ENCODE measurements at places on chromosomes 12 and 14.

DNA sequence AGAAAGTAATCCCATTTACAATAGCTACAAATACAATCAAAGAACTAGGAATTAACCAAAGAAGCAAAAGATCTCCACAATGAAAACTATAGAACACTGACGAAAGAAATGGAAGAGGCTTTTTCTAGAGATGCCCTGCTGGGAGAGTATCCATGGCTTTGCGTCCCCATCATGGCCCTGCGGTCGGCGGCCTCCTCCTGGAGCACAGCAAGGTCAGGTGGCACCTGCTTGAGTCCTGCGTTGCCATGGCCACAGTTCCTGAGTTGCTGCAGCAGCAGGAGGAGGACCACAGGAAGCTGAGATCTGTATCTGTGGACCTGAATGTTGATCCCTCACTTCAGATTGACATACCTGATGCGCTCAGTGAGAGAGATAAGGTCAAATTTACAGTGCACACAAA lies 143.5 kb downstream of the SLC5A8 start:
- no peak overlapping the region for H3K4me3 ChIP-seq
- no peak for DNase-seq
- H3K27me3 ChIP-seq, result no peaks in the 10 kb centered on the region
- no peak overlapping the region for H3K27ac ChIP-seq
- no peaks in the 10 kb centered on the region for H3K36me3 ChIP-seq

GRCh38 chr14:66037361-66037760 lies 448.8 kb upstream of the CCDC196 start:
- H3K4me3 ChIP-seq, result no peak overlapping the region
- no peaks in the 10 kb centered on the region for H3K27me3 ChIP-seq
- DNase-seq, result no peak
- H3K27ac ChIP-seq, result no peak overlapping the region
- H3K36me3 ChIP-seq, result peaks cover 3% of the 10 kb centered on the region

DNA sequence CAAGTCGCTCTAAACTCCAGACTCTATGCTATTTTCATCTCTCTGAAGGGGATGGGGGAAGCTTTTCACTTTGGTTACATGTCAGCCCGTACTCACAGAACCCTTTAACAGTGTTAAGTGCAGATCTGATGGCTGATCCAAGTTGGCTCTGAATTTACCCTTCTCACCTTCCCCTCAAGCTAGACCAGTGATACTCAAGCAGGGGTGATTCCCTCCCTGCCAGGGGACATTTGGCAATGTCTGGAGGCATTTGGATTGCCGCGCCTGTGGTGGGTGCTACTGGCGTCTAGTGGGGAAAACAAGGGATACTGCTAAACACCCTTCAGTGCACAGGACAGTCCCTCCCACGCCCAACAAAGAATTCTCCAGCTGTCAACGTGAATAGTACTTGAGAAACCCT lies 6.0 kb upstream of the TEX52 start:
- H3K4me1 ChIP-seq, result no peaks in the 10 kb centered on the region
- peaks cover 35% of the 10 kb centered on the region for H3K36me3 ChIP-seq
- H3K27me3 ChIP-seq, result no peaks in the 10 kb centered on the region
- DNase-seq, result no peak
- no peak overlapping the region for H3K27ac ChIP-seq
- no peak overlapping the region for H3K4me3 ChIP-seq

GRCh38 chr12:20044846-20045245 lies 323.5 kb upstream of the PDE3A start:
- no peaks in the 10 kb centered on the region for H3K36me3 ChIP-seq
- no peak for DNase-seq
- no peak overlapping the region for H3K27ac ChIP-seq
- no peaks in the 10 kb centered on the region for H3K4me1 ChIP-seq
- no peak overlapping the region for H3K4me3 ChIP-seq

- no peaks in the 10 kb centered on the region for H3K27me3 ChIP-seq
- H3K27ac ChIP-seq, result peak overlapping the region; percentile 96
- DNase-seq, result peak; percentile 9
- H3K36me3 ChIP-seq, result peaks cover 79% of the 10 kb centered on the region
- peak overlapping the region; percentile 89 for H3K4me3 ChIP-seq
These were observed 144.1 kb upstream of the AMIGO2 start for GRCh38 chr12:47223848-47224213.

GRCh38 chr14:76908834-76909233 lies 82.6 kb downstream of the LRRC74A start:
- no peaks in the 10 kb centered on the region for H3K27me3 ChIP-seq
- peak overlapping the region; percentile 71 for H3K27ac ChIP-seq
- H3K4me3 ChIP-seq, result no peak overlapping the region

Data from activated naive CD8-positive, alpha-beta T cell treated with anti-CD3 and anti-CD28 coated beads for 36 hours (primary cell).